ENCODE measurements at places on chromosomes 11 and 22. TPM values are rescaled to one million over a fixed set of nuclear protein-coding genes. Genes with fewer than 3 reads are reported as not detected.

DNA sequence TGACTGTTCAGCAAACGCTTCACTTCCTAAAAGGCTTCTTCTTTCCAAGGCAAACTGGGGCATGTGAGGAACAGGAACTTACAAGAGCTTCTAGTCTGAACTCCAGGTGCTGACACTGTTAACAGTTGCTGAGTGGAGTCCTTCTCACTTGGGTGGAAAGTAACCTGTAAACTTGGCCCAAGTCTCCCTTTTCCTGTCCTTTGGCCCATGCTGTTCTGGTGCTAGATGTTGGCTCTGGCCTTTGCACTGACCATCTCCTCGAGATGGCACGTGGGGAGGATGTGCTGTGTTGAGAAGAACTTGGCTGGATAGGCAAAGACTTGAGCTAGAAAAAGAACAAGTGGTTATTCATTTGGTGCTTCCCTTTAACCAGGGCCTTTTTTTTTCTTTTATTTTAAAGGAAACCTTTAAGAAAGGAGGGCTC, 53.6 kb downstream of the PTPRJ start:
- no peak for DNase-seq

DNA sequence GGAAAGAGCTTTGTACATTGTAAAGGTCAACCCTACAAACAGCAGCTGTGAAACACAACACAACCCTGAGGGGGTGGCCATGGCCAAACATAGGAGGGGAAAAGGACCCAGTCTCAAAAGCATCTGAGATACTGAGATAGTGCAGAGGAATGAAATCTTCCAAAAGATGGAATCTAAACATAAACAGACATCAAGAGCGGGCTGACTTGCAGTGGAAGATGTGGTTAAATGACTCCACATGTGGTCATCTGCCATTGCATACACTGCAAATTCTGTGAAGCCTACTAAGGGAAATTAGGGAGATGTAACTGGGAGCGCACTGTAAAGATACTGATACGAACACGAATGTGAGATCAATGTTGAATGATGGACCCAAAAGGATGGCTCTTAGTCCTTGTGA, 22.0 kb downstream of the BDNF start:
- DNase-seq: no peak

GRCh38 chr11:47161890-47162289, 14.8 kb downstream of the ARFGAP2 start:
- no peak for DNase-seq

DNA sequence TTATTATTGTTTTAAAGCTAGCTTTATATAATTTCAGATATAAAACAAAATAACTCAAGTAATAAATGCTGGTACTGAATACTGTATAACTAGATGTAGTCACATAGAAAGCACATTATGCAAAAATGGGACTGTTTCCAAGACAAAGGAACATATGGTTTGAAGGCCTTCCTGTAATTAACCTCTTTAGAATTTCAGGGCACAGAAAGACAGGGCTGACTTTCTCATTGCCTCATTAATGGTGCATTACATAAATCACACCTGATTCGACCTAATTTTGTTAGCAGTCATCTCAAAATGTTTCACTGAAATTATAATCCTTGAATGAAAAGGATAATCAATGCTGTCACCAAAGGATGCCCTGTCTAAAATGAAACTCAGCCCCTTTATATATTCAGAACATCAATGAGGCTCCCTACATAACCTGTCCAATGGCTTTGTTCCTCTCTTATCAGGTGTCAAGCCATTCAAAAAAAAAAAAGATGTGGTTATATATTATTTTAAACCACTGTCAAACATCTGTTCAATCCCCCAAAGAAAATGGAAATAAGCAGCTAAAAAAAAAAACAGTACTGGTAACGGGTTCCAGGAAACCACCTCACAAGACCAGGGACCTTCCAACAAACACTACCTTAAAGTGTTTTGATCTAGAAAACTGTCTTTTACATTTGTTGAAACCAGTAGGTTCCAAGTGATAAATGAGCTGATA, 77.4 kb downstream of the FAM168A start:
- DNase-seq: no peak

Gene HBG2
- not detected for total RNA-seq

Gene OTOG
- total RNA-seq: 0.95 TPM

Measured in endodermal cell (in vitro differentiated cells).